ENCODE measurements at places on chromosomes 6 and 20. TPM values are rescaled to one million over a fixed set of nuclear protein-coding genes. Genes with fewer than 3 reads are reported as not detected.
A peak's percentile ranks its signal among the peaks of the same experiment; 100 is the strongest.

Gene CST4
- total RNA-seq: not detected

Gene PAK5
- 0.21 TPM for total RNA-seq

Gene SCRT2
- not detected for total RNA-seq

Gene NNAT
- 0.83 TPM for total RNA-seq

Gene GSTA2
- total RNA-seq: 4.8 TPM

Gene BPIFB1
- 263 TPM for total RNA-seq

Gene C20orf141
- not detected for total RNA-seq

DNA sequence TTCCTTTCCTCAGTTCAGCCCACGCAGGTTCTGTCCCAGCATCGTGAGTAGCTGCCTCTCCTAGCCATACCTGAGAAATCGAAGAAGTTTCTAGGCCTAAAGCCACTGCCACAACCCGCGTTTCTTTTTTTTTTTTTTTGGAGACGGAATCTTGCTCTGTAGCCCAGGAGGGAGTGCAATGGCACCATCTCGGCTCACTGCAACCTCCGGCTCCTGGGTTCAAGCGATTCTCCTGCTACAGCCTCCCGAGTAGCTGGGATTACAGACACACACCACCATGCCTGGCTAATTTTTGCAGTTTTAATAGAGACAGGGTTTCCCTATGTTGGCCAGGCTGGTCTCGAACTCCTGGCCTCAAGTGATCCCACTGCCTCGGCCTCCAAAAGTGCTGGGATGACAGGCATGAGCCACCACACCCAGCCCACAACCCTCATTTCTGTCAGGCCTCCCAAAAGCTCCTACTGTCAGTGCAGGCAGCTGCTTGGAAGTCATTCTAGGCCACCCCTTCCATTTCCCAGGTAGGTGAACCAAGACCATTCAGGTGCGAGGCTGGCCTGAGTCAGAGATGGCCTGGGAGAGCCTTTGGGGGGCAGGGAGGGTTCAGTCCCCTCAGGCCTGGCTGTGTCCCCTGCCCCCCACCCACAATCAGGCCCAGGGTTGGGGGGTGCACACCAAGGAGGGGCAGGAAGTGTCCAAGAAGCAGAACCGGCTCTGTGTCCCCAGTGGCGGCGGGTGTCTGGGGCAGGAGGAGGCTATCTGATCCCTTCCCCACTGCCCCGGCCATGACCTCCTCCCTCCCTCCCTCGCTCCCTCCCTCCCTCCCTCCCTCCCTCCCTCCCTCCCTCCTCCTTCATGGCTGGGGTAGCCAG is 47.2 kb downstream of the NOL4L start:
- H3K27ac ChIP-seq: peak overlapping the region; percentile 68
- no peak for DNase-seq
- no peaks in the 10 kb centered on the region for H3K36me3 ChIP-seq
- peak overlapping the region; percentile 56 for H3K4me3 ChIP-seq
- H3K4me1 ChIP-seq: peaks cover 37% of the 10 kb centered on the region

DNA sequence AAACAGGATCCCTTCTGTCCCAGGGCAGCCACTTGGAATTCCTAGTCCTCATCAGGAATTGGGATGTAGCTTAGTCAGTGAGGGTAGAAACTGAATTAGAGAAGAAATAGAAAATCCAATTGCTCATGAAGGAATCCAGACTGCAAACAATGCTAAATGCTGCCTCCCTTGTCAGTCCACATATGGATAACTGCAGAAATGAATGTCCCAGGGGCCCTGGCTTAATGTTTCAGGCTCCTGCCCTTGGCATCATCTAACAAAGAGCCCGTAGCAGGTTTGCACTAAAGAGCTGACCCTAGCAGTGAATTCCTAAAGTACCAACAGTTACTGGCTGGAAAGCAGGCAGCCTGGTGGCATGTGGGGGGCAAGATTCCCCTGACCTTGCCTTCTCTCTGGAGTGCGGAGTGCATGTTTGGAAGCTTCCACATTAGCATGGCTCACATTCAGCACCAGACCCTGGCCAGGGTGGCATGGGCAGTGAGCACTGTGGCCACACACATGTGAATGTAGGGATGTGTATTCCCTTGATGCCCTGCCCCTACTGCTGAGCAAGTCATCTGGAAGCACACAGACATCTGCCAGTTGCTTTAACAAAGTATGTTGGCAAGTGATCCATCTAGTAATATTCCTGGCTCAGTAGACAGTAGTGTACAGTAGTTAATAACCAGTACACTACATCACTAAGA is 394.5 kb downstream of the CDC5L start:
- no peaks in the 10 kb centered on the region for H3K36me3 ChIP-seq
- H3K4me1 ChIP-seq: no peaks in the 10 kb centered on the region
- no peak for DNase-seq
- no peaks in the 10 kb centered on the region for H3K27me3 ChIP-seq
- no peak overlapping the region for H3K4me3 ChIP-seq

DNA sequence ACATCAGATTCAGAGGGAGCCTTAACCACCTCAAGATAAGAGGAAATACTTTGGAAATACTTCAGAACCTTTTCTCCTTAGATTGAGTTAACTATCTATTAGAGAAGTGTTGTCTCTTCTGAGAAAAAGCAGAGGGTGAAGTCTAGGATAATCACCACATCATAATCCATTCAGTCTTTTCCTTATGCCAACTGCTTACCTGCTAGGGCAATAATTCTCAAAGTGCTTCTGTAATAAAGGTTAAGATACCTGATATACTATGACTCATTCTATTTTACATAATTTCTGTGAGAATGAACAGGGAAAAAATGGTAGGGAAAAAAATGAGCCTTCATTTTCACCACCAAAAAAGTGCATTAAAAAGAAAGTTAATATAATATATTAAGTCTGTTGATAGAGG is 70.1 kb upstream of the LOC128125822 start:
- no peaks in the 10 kb centered on the region for H3K36me3 ChIP-seq
- H3K4me1 ChIP-seq: no peaks in the 10 kb centered on the region
- DNase-seq: no peak

DNA sequence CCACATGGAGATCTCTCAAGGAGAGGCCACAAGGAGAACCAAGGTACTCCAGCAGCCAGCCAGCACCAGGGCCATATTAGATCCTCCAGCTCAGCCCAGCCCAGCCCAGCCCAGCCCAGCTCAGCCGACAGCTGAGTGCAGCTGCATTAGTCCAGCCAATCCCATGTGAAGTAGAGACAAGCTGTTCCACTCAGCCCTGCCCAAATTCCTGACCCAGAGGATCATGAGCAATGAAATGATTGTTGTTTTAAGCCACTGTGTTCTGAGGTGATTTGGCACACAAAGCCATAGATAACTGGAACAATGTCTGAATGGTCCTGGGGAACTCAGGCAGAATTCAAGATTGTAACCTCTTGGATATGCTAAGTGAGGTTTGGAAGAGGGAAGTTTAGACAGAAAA is 59.5 kb upstream of the BMP2 start:
- peaks cover 57% of the 10 kb centered on the region for H3K4me1 ChIP-seq
- peak overlapping the region; percentile 79 for H3K27ac ChIP-seq
- no peaks in the 10 kb centered on the region for H3K36me3 ChIP-seq

- H3K36me3 ChIP-seq: peaks cover 82% of the 10 kb centered on the region
- DNase-seq: no peak
Observed at GRCh38 chr6:125884634-125885371, 71.8 kb upstream of the HINT3 start.

DNA sequence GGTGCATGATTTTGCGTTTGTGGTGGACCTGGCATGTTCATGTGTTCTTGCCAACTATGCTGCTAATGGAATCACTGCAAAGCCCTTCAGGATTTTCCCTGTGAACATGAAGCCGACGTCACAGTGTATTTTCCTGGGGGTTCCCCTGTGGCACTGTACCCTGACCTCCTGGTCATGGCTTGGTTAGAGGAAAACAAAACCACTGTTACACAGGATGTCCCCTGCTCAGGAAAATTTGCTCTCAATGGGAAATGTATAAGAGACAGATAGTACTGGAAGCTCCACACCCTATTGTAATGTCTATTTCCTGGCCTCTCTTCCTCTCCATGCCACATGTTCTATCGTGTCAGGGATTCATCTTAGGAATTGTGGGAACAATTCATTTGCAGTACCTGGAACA is 19.7 kb downstream of the TSHZ2 start:
- H3K4me1 ChIP-seq: peaks cover 11% of the 10 kb centered on the region
- H3K4me3 ChIP-seq: no peak overlapping the region
- no peak for DNase-seq
- H3K27ac ChIP-seq: no peak overlapping the region
- H3K27me3 ChIP-seq: no peaks in the 10 kb centered on the region

DNA sequence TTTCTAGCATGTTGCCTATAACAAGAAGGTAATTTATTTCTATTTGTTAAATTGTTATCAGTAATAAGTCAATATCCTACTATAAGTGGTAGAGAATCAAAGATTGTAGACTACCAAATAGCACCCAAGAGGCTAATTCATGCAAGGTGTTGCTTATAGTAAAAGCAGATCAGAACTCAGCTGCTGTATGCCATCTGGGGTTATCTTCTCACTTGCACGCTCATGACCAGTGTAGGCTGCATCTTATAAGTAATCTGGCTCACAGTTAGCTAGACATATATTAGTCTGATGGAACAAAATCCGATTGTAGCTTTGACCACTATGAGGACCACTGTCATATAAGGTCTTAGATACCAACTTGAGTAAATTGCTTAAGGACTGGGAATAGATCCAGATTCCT is 17.0 kb downstream of the TOP1 start:
- no peak overlapping the region for H3K27ac ChIP-seq
- H3K36me3 ChIP-seq: no peaks in the 10 kb centered on the region
- peaks cover 55% of the 10 kb centered on the region for H3K4me1 ChIP-seq
- DNase-seq: no peak
- H3K4me3 ChIP-seq: no peak overlapping the region
- no peaks in the 10 kb centered on the region for H3K27me3 ChIP-seq

DNA sequence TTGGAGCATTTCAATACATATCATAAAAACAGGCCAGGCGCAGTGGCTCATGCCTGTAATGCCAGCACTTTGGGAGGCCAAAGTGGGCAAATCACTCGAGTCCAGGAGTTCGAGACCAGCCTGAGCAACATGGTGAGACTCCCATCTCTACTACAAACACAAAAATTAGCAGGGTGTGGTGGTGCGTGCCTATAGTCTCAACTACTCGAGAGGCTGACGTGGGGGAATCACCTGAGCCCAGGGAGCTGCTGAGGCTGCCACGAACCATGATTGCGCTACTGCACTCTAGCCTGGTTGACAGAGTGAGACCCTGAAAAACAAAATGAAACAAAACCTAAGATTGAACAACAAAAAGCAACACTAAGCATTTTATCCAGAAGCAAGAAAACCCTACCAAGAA is 47.2 kb downstream of the BACH2 start:
- no peak overlapping the region for H3K27ac ChIP-seq
- H3K27me3 ChIP-seq: no peaks in the 10 kb centered on the region
- no peaks in the 10 kb centered on the region for H3K36me3 ChIP-seq
- no peak overlapping the region for H3K4me3 ChIP-seq
- H3K4me1 ChIP-seq: no peaks in the 10 kb centered on the region

GRCh38 chr6:39377539-39377950 is 55.0 kb upstream of the KCNK16 start:
- H3K27ac ChIP-seq: no peak overlapping the region
- no peaks in the 10 kb centered on the region for H3K27me3 ChIP-seq
- no peak overlapping the region for H3K4me3 ChIP-seq
- no peak for DNase-seq

DNA sequence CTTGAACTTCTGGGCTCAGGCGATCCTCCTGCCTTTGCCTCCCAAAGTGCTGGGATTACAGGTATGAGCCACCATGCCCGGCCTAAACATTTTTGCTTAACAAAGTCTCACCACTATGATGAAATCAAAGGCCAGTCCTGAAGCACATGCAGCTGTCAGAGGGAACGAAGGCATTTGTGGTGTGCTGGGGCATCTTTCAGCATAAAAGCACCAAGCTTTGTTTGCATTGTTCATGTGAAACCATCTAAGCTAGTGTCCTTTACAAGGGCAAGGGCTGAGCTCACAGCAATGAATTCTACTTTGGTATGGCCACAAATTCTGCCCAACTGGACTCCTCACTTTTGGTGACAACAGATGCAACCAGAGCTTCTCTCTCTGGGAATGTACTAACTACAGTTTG is 66.8 kb downstream of the ZFP64 start:
- no peaks in the 10 kb centered on the region for H3K4me1 ChIP-seq
- H3K4me3 ChIP-seq: no peak overlapping the region
- DNase-seq: no peak
